Amniotic epithelial cell (primary cell): ENCODE measurements at places on chromosomes 2 and 18.

- DNase-seq = no peak
These were observed 224.8 kb upstream of the PXDN start for GRCh38 chr2:1968988-1969700.

- peak; percentile 54 for DNase-seq
These were observed 68.0 kb downstream of the DAW1 start for GRCh38 chr2:227939271-227940027.

DNA sequence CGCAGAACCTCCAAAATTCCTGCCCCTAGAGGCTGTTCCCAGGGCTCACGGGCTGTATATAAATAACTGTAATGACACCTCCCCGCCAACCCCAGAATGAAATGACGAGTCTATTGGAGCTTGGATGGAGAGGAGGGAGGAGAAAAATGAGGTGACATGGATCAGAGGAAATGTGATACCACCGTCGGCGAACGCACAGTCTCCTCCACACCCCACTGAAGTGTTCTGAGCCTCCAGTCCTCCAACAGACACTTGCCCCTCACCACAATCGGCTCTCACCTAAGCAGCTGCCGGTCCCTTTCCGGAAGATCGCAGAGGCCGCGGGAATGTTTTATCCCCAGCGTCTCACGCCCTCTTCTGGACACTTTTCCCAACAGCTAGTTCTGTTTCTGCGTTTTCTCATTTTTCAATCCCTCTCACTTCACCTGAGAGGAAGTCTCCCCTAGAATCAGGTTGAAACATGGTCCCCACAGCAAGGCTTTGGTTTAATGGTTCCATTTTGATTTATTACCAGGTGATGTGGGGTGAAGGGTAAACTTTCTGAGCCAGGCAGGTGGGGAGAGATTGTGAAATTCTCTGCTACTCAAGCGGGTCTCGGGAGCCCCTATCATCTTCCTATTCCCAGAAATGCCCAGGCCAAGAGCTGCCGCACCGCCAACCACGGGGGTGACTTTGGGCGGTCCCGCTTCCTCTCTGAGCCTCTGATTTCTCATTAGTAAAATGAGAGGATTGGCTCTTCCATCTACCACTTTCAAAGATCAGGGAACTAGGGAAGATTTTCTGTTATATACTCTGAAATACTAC lies 9.1 kb upstream of the MYO5B start:
- DNase-seq = peak; percentile 23

- no peak for DNase-seq
These were observed 20.2 kb upstream of the GYPC start for GRCh38 chr2:126635736-126636135.

DNA sequence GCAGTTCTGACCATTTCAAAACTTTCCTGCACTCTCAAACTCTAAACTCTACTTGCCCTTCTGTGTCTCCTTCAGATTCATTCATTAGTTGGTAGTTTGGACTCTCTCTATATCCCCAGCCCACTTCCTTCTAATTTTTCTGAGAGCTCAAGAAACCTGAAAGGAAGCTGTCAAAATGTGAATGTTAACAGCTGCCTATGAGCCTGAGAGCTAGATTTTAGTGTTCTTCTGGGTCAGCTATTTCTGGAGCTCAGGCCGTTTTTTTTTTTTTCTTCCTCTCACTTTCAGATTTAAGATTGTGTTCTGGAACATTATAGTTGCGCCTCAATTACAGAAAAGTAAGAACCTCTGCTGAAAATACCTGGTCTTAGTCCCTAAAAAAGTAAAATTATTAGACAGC lies 73.1 kb downstream of the RTN4 start:
- DNase-seq = peak; percentile 18

DNA sequence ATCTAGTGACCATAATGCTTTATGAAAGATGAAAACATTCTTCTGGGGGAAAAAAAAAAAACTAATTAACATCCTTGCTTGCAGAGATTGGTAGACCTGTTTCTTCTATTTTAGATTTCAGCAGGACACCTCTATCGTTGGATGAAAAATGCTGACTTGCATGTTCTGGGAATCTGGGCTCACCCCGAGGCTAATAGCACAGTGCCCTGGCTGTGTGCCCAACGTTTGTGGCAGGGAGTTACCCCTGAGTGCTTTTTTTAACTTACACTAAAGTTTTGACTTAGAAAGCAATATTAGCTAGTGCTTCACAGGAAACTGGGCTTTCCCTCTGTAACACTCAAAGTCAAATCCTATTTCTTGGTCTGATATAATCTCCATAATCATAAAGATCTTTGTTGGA lies 233.2 kb downstream of the SLC8A1 start:
- no peak for DNase-seq

GRCh38 chr18:58390399-58390798 lies 238.5 kb downstream of the ALPK2 start:
- DNase-seq = no peak

DNA sequence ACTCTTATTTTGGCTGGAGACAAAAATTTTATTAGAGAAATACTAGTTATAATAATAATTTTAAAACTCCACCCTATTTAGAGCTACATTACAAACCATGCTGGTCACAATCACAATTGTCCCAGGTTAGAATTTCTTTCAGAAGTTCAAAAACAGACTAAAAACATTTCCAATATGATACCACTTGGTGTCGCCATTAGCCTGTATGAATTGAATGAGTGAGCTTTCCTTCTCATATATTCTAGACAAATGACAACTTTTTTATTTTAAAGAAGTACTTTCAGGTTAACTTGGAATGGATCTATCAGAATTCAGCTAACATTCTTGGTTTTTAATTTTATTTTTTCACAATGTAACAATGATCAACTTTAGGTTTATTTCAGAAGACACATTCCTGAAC lies 48.0 kb downstream of the SERPINB8 start:
- peak; percentile 19 for DNase-seq

DNA sequence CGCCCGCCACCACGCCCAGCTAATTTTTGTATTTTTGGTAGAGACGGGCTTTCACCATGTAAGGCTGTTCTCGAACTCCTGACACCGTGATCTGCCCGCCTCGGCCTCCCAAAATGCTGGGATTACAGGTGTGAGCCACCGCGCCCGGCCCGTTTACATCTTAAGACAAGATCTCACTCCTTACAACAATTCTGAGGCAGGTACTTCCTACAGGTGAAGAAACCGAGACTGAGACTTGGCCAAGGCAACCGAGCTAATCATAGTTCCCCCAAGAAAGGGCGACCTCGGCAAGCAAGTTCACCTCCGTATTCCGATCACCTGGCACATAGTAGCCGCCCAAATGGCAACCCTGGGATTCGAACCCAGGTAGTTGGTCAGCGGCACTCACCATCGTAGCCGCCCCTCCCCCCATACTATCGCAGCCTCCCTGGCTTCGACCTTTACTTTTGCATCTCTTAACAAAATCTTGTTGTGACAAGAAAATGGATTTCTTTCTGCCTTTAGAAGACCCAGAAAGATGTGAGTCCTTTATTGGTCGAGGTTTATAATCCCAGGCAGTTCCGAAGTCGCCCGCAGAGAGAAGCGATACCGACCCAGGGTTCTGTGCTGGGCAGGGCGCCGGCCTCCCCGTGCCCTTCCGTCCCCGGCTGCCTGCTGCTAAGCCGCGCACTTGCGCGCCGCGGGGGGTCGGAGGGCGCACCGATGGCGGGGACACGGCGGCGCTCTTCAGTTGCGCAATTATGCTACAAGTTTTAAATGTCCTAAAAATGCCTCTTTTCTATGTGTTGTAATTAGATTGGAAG lies 1.1 kb upstream of the FZD5 start:
- DNase-seq = no peak

DNA sequence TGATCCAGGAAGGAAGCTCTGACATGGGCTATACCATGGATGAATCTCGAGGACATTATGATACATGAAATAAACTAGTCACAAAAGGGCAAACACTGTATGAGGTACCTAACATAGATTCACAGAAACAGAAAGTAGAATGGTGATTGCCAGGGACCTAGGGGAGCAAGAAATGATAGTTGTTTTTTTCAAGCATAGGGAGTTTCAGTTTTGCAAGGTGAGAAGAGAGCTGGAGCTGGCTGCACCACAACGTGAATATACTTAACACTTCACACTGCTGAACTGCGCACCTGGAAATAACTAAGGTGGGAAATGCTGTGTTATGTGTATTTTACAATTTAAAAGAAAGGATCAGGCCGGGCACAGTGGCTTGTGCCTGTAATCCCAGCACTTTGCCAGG lies 13.2 kb upstream of the AGAP1 start:
- DNase-seq = no peak

- DNase-seq = no peak
These were observed 49.1 kb downstream of the TRAPPC12 start for GRCh38 chr2:3428577-3428976.

DNA sequence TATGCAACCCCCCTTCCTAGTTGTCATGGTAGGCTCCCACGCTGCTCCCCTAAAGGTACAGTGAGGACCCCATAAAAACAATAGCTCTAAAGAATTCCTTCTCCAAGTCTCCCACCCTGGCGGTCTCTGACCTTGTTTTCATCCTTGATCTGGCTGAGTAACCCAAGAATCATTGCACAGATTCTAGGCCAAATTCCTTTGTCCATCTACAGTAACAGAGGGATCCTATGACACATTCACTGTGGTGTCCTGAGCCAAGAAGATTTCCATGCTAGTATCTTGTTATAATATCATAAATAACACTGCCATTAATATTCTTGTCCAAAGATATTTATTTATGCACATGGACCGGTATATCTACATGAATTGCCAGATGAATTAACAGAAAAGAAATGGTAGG lies 240.2 kb downstream of the CYP26B1 start:
- DNase-seq = no peak
